ENCODE measurements at places on chromosomes 1 and 21.

DNA sequence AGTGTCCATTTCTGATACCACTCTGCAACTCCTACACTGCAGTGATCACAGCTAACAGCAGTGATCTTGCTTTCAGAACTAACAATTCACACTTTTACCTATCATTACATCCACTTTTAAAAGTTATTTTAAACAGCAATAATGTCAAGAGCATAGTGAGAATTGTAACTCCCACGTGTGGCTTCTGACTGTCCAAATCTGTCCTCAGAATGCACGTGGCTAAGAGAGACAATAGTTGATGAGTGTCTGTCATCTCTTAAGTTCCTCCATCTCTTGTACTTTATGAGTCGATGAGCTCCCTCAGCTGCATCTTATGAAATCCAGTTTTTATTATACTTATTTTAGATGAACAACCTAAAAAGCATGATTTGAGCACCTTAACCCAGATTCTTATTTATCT is 16.5 kb upstream of the CFHR5 start:
- DNase-seq = no peak

- DNase-seq = no peak
Observed at GRCh38 chr1:228373681-228374571, 32.7 kb downstream of the TRIM11 start.

- DNase-seq = no peak
Observed at GRCh38 chr1:158107916-158108315, 72.8 kb upstream of the CD1D start.

DNA sequence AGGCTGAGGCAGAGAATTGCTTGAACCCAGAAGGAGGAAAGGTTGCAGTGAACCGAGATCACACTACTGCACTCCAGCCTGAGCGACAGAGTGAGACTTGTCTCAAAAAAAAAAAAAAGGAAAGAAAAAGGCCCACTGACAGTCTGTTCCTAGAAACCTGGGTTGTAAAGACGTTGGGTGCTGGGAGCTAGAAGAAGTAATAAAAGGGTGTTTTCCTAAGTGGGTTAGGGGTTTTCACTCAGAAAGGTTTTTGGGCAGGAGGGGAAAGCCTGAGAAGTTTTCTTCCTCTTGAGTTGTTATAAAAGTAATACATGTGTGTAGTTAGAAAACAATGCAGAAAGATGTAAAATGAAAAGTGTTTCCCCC is 25.4 kb downstream of the CELA3A start:
- no peak for DNase-seq

GRCh38 chr1:21665711-21666575 is 3.2 kb downstream of the RAP1GAP start:
- no peak for DNase-seq

GRCh38 chr1:221241592-221241991 is 362.3 kb downstream of the HLX start:
- DNase-seq = no peak

DNA sequence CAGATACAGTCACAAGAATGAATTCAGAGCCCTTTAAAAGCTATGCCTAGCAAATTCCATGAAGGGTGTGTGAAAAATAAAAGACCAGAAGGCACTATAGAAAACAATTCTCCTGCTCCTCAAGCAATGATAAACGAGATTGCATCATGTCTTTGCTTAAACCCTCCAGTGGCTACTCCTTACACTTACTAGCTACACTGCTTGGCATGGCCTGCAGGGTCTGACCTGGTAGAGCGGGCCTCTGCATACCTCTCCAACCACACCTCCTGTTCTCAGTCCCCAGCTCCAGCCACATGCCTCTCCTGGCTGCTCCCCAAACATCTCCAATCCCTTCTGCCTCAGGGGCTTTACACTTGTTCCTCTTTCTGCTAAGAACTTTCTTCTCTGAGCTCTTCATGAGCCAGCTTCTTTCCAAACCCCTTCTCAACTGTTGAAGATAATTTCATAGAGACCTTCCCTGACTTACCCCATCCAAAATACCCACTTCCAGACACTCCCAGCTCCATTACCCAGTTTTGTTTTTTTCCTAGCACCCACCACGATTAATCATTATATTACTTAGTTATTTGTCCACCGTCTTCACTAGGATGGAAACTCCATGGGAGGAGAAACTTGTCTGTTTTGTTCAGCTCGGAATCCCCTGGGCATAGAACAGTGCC is 11.2 kb upstream of the CREG1 start:
- DNase-seq = no peak

DNA sequence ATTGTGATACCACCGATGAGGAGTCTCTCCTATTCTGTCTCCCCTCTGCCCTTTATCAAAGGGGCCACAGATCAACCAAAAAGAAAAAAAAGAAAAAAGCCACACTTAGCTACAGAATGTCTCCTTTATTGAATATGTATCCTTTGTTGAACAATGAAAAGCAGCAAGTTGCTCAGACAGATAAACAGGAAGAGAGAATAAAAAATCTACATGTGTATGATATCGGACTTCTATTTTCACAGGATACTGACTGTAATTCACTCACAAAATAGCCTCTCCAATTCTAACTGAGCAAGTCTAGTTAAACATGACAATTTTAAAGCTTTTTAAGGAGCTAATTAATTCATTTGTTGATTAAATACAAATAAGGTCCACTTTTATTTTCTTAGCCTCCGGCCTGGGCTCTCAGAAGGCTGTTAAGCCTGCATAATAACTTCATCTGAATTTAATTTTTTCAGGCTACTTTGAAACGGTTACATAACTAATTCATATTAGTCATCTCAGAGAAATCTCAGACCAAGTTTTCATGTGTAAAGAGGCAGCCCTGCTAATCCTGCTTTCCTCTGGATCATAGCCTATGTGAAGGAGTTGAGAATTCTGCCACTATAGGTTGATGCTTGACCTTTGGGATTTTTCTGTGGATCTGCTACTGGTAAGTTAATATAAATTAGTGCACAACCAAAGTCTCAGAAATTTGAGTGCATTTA is 304.1 kb upstream of the NR5A2 start:
- DNase-seq = no peak
